ENCODE measurements at places on chromosomes 4 and X. TPM values are rescaled to one million over a fixed set of nuclear protein-coding genes. Genes with fewer than 3 reads are reported as not detected.

Gene CCDC158
- total RNA-seq, result 1.1 TPM

- no peak for DNase-seq
- no peaks in the 10 kb centered on the region for H3K27me3 ChIP-seq
- no peaks in the 10 kb centered on the region for H3K4me1 ChIP-seq
- H3K36me3 ChIP-seq, result peaks cover 20% of the 10 kb centered on the region
- peak overlapping the region; percentile 27 for H3K27ac ChIP-seq
- no peak overlapping the region for H3K4me3 ChIP-seq
Observed at GRCh38 chr4:185339941-185340340, 55.8 kb downstream of the LRP2BP start.

Gene EFHC2
- not detected for total RNA-seq

GRCh38 chrX:1205681-1206611 lies 6.5 kb downstream of the CRLF2 start:
- no peaks in the 10 kb centered on the region for H3K27me3 ChIP-seq
- no peaks in the 10 kb centered on the region for H3K36me3 ChIP-seq
- H3K27ac ChIP-seq, result no peak overlapping the region
- H3K4me3 ChIP-seq, result peak overlapping the region; percentile 53
- H3K4me1 ChIP-seq, result peaks cover 7% of the 10 kb centered on the region

Gene TNMD
- total RNA-seq, result not detected

Gene FGD1
- 16.5 TPM for total RNA-seq

DNA sequence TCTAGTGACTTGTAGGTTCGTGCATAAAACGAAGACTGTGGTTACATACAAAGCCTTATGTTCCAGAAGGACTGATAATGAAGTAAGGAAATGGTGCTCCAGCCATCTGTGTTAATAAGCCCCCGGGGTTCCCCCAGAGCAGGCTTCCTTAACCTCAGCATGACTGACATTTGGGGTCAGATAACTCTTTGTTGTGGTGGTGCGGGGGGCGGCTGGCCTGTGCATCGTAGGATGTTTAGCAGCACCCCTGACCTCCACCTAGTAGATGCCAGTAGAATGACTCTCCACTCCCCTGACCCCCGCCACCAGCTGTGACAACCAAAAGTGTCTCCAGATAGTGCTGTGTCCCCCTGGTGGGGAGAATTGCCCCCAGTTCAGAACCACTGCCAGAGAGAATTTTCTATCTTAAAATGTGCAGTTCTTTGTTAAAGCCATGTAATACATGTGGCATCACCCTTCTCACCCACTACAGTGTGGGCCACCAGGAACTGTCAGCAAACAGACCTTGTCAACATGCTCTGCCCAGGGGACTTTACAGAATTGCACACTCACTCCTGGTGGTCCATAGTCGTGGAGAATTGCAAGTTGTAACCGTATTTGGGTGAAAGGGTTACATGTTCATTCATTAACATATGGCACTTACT lies 7.5 kb downstream of the SH3KBP1 start:
- no peaks in the 10 kb centered on the region for H3K27me3 ChIP-seq
- H3K27ac ChIP-seq, result no peak overlapping the region
- H3K36me3 ChIP-seq, result no peaks in the 10 kb centered on the region
- DNase-seq, result no peak

DNA sequence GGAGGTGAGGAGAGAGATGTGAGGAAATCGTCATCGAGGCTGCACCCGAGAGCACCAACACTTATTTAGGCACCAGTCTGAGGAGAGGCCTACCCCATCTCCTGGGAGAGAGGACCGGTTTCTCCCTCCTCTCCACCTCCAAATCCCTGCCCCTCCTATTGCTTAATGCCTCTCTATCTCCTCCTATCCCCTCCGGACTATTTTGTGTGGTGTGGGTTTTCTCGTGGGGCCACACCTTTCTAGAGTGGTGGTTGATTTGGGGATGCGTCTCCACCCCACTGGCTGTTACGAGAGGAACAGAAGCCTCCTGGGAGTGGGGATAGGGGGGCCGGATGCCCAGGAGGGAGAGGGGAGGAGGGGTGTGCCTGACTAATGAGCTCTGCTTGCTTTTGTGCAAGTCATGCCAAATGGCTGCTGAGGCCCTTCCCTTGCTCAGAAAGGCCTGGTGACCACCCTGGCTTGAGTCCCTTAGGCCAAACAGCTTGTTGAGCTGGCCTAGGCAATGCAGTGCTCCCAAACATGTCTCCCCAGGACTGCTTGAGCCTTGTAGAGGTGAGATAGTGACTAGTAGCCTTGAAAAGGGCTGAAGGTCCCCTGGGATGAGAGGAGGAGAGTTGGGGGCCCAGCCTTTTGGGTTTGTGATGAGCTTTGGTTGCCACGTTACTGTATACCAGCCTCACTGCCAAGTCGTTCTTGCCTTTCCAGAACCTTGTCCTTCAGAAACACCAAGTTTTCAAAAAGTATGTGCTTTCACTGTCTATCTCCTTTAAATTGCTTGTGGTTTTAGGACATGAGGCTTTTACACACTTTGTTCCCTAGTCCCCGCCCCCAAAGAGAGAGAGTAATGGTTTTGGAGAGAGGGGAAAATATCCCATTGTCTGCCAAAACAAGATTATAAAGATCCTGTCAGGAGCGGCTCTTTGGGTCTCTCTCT lies 1.2 kb downstream of the MSN start:
- H3K27ac ChIP-seq, result peak overlapping the region; percentile 99
- no peaks in the 10 kb centered on the region for H3K4me1 ChIP-seq
- peak overlapping the region; percentile 74 for H3K4me3 ChIP-seq
- DNase-seq, result peak; percentile 55

DNA sequence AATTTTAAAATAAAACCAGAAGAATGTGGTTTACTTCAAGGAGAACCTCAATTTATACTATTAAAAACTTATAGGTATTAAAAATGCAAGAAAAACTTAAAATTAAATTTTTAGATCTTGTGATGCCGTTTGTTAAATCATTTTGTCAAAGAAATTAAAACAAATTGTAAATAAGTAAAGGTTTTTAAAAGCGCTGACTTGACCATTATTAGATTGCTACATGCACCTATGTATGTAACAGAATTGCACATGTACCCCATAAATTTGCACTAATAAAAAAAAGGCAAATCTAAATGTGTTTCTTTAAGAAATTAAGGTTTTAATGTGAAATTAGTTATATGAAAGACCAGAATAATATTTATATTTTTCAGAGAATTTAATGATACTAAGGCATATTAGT lies 156.1 kb downstream of the LARP7 start:
- no peaks in the 10 kb centered on the region for H3K27me3 ChIP-seq
- DNase-seq, result no peak
- no peaks in the 10 kb centered on the region for H3K36me3 ChIP-seq
- no peak overlapping the region for H3K27ac ChIP-seq

DNA sequence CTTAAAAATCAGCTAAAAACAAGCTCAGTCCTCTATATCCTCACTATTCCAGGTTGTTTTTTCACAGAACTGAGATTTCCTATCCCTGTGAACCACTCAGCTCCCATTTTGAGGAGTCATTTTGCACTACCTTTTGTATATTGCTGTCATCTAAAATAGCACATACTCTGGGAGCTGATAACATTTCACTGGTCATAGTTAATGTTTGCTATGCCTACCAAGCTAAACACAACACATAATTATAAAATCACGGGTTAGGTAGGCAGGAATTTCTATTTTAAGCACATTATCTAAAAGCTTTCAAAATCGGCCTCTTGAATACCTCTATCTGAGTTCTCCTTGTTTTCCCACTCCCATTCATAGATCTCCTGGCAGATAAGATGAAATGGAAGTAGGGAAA lies 882.0 kb upstream of the INTU start:
- DNase-seq, result no peak
- H3K4me3 ChIP-seq, result no peak overlapping the region
- no peak overlapping the region for H3K27ac ChIP-seq

DNA sequence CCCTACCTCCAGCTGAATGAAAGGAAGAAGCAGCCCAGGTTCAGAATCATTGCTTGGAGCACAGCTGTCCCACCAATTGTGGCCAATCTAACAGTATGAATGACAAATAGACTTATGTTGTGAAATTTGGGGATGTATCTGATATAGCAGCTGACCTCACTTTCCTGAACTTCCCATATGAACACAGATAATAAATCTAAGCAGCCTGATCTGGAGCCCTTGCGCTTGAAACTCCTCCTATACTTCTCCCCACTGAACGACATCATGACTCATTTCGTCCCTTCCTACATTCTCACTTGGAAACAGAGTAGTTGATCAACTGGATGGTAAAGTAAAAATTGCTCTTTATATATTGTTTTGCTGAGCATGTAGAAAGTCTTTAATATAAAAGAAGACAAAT lies 24.2 kb upstream of the AMELX start:
- peaks cover 2% of the 10 kb centered on the region for H3K4me1 ChIP-seq
- no peaks in the 10 kb centered on the region for H3K27me3 ChIP-seq
- no peak overlapping the region for H3K4me3 ChIP-seq
- H3K27ac ChIP-seq, result no peak overlapping the region
- H3K36me3 ChIP-seq, result no peaks in the 10 kb centered on the region
- DNase-seq, result no peak

DNA sequence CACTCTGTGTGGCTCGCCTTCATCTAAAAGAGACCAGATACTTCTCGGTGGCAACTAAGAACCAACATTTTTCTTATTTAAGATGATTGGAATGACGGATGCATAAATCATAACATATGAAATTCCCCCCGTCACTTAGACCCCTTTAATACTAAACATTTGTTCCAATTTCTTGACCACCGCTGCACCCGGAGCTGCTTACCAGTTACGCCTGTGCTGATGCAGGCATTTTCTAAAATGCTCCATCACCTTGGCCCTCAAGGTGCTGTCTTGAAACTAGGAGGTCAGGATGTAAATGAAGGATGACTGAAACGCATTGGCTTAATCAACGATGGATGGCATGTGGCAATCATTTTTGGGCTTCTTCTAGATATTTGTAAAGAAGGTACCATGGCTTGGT lies 130.0 kb downstream of the CPZ start:
- no peaks in the 10 kb centered on the region for H3K27me3 ChIP-seq
- no peak for DNase-seq
- no peak overlapping the region for H3K27ac ChIP-seq
- no peaks in the 10 kb centered on the region for H3K4me1 ChIP-seq
- no peak overlapping the region for H3K4me3 ChIP-seq

DNA sequence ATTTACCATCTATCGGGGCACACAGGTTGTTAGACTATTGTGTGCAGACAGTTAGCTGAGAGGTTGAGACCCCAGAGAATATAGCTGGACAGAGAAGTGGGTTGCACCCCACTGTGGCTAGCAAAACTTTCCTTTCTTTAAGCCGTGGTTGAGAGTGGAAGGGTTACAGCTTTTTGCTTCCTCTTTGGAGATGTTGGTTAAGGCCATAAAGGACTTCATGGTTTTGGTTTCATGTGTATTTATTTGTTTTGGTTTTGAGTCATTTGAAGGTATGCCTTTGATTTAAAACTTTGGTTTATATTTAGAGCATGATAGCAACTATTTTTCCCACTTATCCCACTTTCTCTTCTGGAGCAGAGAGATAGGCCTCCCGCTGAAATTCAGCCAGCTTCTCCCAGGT lies 274.3 kb upstream of the IL1RAPL1 start:
- DNase-seq, result no peak
- no peaks in the 10 kb centered on the region for H3K36me3 ChIP-seq
- H3K4me3 ChIP-seq, result no peak overlapping the region
- H3K27me3 ChIP-seq, result no peaks in the 10 kb centered on the region

- no peaks in the 10 kb centered on the region for H3K36me3 ChIP-seq
- no peak overlapping the region for H3K4me3 ChIP-seq
- DNase-seq, result no peak
- H3K4me1 ChIP-seq, result peaks cover 80% of the 10 kb centered on the region
- peak overlapping the region; percentile 60 for H3K27ac ChIP-seq
Observed at GRCh38 chr4:94504545-94504944, 52.8 kb downstream of the PDLIM5 start.

DNA sequence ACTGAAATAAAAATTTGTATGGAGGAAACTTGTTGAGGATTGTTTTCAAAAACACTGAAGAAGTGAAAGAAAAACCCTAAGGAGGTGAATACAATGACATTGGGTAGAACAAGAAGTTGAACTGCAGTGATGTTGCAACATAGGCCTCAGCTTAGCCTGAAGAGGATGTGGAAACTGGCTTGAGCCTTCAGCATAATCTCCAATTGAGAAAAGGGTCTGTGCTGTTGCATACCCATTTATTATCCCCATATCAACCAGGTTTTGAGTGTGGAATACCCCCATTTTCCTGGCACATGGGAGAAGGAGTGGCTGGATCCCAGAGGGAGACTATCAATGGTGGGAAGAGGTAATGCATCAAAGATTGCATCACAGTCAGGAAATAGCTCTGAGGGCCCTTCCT lies 695.0 kb upstream of the HS3ST1 start:
- H3K36me3 ChIP-seq, result no peaks in the 10 kb centered on the region
- no peaks in the 10 kb centered on the region for H3K27me3 ChIP-seq
- no peaks in the 10 kb centered on the region for H3K4me1 ChIP-seq
- no peak for DNase-seq

DNA sequence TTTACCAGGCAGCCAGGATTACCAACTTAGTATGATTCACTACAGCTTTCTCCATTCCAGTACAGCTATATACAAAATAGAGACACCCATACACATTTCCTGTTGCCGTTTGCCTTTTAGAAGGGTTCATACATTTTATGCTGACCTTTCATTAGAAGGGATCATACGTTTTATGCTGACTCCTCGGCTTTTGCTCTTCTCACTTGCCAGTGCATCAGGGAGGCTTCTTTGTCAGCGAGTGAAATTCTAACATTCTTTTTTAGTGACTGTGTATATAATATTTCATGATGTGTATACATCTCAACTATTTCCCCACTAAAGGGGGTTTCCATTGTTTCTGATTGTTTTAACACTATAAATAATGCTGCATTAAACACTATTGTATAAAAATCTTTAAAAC lies 552.6 kb downstream of the TRIML1 start:
- H3K36me3 ChIP-seq, result no peaks in the 10 kb centered on the region
- DNase-seq, result no peak
- no peaks in the 10 kb centered on the region for H3K27me3 ChIP-seq
- H3K4me1 ChIP-seq, result no peaks in the 10 kb centered on the region
- H3K27ac ChIP-seq, result no peak overlapping the region
- no peak overlapping the region for H3K4me3 ChIP-seq

DNA sequence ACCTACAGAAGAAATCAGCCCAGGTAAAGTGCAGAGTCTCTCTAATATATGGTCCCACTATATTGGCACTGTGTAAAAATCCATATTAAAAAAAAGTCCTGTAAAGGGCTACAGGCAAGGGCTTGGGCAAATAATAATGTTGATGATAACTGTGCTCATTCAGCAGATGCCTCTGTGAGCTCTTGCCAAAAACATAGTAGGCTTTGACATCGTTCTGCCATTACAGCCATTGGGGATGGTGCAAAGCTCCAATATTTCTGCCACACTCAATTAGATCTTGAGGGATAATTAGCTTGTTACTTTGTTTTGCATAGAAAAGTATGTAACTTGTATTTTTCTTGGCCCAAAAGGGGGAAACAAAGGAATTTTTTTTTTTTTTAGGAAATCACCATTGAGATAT lies 645.5 kb upstream of the FAM241A start:
- H3K4me3 ChIP-seq, result no peak overlapping the region
- no peak overlapping the region for H3K27ac ChIP-seq
- no peaks in the 10 kb centered on the region for H3K27me3 ChIP-seq
- H3K4me1 ChIP-seq, result no peaks in the 10 kb centered on the region

GRCh38 chr4:102625232-102625930 lies 124.2 kb downstream of the NFKB1 start:
- no peaks in the 10 kb centered on the region for H3K36me3 ChIP-seq
- no peaks in the 10 kb centered on the region for H3K4me1 ChIP-seq
- no peak overlapping the region for H3K27ac ChIP-seq
- no peaks in the 10 kb centered on the region for H3K27me3 ChIP-seq
- no peak overlapping the region for H3K4me3 ChIP-seq
- no peak for DNase-seq

- H3K27me3 ChIP-seq, result no peaks in the 10 kb centered on the region
- H3K36me3 ChIP-seq, result no peaks in the 10 kb centered on the region
- DNase-seq, result no peak
- H3K4me3 ChIP-seq, result no peak overlapping the region
- peak overlapping the region; percentile 18 for H3K27ac ChIP-seq
- H3K4me1 ChIP-seq, result no peaks in the 10 kb centered on the region
Observed at GRCh38 chr4:10124167-10124930, 7.8 kb upstream of the WDR1 start.

All from ascending aorta (tissue), 2 donors.